Left lung (tissue), 14 donors: ENCODE measurements at places on chromosomes 11 and 22. TPM values are rescaled to one million over a fixed set of nuclear protein-coding genes. Genes with fewer than 3 reads are reported as not detected.
A peak's percentile ranks its signal among the peaks of the same experiment; 100 is the strongest.

- no peak for DNase-seq
These were observed 862 bp downstream of the GGA1 start for GRCh38 chr22:37609240-37610152.

DNA sequence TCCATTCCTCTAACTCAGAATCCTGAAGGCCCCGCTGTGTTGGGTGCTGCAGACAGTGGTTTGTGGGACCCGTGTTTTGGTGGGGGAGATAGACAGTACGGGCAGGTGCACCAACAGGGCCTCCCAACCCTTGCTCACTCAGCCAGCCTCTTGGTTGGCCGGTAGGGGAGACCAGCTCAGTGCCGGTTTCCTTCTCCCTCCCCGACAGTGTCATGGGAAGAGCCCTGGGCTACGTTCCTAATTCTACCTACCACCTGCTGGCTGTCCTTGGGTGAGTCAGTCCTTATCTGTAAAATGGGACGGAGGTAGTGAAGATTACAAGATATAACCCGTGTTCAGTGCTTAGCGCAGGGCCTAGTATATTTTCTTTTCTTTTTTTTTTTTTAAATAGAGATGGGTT lies 5.9 kb downstream of the TMEM134 start:
- no peak for DNase-seq

GRCh38 chr11:8080674-8081590 lies at the start of gene TUB:
Gene TUB (plus strand): TSS chr11:8081211. CDS start chr11:8081511, 300 bp downstream.
- DNase-seq = peak; percentile 68

- DNase-seq = no peak
These were observed 716.4 kb downstream of the KCNA4 start for GRCh38 chr11:29300420-29300819.

GRCh38 chr22:46454504-46455269 lies 82.7 kb downstream of the CELSR1 start:
- DNase-seq = peak; percentile 66

SCGB1C1 gene
- polyA plus RNA-seq = not detected

MMP27 gene
- not detected for polyA plus RNA-seq
